ENCODE measurements at places on chromosomes 12 and 14. TPM values are rescaled to one million over a fixed set of nuclear protein-coding genes. Genes with fewer than 3 reads are reported as not detected.

DNA sequence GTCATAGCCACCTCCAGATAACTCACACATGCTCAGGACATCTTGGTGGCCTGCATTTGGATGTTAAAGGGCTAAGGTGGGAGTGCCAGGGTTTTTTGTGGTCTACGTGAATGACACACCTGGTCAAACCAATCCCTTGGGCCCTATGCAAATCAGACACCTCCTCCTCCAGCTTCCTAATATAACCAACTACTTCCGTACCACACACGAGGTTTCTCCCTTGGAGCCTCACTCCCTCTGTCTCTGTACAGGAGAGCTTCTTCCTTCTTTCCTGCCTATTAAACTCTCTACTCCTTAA, 19.6 kb downstream of the APOBEC1 start:
- no peak for DNase-seq

- DNase-seq, result no peak
These were observed 10.3 kb downstream of the ZNF605 start for GRCh38 chr12:132945806-132946205.

The LRRC9 gene
- total RNA-seq, result not detected

- no peak for DNase-seq
These were observed 76.7 kb upstream of the FERMT2 start for GRCh38 chr14:53027562-53027961.

- DNase-seq, result no peak
These were observed 5.3 kb upstream of the LRTM2 start for GRCh38 chr12:1815108-1815507.

DNA sequence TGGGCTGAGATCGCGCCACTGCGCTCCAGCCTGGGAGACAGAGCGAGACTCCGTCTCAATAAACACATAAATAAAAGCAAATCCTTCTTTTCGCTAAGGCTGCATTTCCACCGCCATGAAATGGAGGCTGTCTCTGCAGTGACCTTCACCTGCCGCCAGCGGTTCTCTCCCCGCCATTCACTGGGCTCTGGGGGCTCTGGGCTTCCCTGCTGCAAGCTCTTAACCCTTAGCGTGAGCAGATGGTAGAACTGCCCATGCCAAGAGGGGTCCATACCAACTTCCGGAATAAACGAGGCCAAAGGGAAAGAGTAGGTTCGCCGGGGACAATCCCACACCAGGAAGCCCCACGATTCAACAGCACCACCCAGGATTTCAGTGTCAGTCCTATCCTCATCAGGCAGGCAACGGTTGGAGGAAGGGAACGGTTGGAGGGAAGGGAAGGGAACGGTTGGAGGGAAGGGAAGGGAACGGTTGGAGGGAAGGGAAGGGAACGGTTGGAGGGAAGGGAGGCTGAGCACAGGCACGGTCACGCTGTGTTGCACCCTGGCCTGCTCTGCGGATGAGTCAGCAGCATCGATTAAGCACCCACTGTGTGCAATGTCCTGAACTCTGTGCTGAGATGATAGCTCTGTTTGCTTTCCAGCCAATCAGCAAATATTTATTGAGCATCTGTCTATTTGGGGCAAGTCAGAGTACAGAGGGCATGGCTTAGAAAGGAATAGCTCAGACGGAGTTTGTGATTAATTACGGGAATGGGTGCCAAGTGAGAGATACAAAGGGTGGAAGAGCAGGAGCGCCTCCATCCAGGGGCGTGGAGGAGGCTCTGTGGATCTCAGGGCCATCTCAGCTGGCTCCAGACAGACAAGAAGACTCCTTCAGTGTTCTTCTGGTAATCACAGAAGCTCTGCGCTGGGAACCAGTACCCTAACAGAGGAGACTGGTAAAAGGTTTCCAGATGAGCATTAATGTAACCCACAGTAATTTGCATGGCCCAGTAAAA, 77.9 kb downstream of the NINJ2 start:
- no peak for DNase-seq

DNA sequence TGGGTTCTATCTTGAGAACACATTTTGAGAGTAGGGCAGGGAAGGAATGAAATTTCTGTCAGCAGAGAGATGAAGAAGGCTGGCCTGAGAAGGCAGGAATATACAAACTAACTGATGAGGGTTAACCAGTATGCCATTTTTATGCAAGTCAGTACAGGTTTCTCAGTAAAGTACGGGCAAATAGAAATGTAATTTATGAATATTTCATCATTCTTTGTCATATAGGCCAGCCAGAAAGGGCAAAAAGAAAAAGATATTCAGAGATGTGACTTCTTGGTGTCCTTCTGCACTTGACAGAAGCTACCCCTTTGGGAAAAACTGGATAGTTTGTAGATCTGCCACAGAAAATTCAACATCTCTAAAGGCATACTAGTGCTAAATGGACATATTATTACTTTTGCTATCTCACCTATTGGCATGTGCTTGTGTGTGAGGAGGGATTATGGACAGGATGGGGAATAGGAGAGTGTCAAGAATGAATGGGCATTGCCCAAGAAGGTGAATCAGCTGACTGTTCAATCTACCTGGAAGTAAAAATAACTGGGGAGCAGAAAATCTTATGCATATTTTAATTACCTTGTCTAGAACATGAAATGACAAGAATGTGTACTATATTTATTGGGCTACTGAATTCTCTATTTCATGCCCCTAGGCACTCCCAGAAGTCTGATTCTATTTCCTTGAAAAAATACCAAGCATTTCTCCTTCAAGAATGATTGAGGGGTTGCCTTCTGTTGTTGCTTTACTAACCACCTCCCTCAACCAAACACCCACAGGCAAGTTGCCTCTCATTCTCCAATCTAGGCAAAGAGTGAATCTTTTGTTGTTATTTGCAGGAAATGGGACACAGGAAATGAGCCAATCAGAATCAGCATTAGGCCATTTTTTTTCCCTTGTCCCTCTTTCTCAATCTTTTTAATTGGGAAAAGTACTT, 175.1 kb upstream of the SLC38A2 start:
- no peak for DNase-seq

- DNase-seq, result peak; percentile 22
These were observed 56.3 kb downstream of the FGD4 start for GRCh38 chr12:32455607-32456071.

The BICDL1 gene
- 107 TPM for total RNA-seq

DNA sequence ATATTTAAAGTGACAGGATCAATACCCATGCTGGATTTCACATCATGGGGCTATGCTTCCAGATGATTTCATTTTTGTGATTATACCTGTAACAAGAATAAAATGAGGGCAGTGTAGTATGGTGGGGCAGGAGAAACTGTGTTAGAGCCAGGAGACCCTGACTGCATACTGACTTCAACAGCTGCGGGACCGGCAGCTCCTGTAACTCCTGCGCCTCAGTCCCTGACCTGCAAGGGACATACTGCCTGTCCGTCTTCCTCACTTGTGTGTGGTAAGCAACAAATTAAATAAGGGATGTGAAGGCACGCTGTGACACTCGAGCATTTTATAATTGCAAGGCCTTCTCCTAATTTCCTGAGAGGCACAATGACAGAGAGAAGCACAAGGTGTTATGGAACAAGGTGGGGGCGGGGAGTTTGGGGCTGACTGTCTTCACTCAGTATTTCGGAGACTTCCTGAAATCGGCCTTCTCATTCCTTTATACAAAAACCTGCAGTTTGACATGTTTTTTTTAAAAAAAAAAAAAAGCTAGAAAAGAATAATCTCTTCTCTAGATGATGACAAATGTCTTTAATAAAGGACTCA, 164.2 kb downstream of the TTC7B start:
- no peak for DNase-seq

DNA sequence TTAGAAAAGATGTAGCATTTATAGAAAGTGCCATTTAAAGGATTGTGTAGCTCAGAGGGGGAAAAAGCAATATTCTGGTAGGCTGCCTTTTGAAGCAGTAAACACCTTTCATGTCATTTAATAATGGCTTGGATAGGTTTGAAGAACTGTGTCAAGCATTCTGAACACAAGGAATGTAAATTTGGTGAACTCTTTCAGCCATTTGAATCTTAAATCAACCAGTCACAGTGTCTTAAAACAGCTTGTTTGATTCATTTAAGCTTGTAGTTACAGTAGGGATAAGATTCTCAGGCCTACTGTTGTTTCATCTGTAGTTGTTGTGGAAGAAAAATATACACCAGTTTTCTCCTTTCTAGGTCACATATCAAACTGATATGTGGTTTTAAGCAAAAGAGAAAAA, 299.4 kb upstream of the NOVA1 start:
- DNase-seq, result no peak

GRCh38 chr14:24465805-24466204, 23.2 kb upstream of the SDR39U1 start:
- DNase-seq, result no peak

DNA sequence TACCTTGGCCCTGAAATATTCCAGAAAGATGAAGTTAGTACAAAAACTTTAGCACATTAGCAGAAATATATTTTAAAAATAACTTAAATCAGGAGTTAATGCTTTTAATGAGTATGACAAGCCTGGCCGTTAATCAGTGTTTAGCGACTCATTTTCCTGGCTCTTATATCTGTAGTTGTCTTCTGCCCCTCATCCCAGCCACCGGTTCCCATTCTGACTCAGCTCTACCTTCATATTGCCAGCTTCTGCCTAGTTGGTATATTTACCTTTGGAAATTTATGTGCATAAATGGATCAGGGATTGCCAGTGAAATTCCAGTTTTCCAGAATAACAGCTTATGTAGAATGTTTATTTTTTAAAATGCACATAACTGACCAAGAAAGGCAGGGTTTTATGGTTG, 79.9 kb downstream of the ERGIC2 start:
- no peak for DNase-seq

DNA sequence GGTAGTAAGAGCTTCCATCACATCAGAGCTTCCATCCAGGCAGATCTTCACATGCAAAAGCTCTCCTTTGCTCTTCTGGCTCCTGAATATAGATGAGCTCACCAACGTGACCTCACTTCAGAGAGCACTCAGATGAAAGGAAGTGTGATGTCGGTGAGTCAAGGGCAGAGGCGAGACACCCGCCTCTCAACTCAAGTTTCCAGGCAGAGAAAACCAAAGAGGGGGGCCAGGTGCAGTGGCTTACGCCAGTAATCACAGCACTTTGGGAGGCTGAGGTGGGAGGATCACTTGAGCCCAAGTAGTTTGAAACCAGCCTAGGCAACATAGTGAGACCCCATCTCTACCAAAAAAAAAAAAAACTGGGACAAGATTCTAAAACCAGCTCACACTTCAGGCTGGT, 126.9 kb downstream of the DUSP6 start:
- peak; percentile 89 for DNase-seq
